ENCODE measurements at places on chromosomes 3 and 15.
A peak's percentile ranks its signal among the peaks of the same experiment; 100 is the strongest.

GRCh38 chr15:44662478-44663409, 718 bp downstream of the SPG11 start:
- DNase-seq: peak; percentile 37

DNA sequence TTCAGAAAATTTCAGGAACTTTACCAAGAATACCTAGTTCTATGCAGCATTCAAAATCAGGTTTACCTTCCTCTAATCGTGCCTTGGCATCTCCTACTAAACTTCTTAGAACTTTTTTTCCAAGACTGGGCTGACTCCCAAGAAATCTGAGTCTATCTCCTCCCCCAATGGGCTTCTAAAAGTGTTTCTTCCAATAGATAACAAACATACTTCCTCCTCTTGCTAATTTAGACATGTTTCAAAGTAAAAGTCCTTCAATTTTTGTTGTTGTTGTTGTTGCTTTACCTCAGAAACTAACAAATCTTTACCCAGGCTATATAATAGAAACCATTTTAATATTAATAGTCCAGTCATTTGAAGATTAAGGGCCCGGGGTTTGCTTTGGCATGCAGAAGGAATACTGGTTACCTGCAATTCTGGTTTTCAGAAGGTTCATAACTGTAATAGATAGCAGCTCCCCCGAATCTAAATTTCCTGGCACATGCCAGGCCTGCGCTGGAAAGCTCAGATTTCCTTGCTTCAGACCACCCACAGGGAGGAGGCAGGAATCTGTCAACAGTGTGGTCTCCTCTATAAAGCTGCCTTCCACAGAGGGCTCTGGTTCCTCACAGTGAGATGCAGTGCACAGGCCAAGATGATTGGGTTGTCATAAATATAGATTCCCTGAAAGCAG, 188.7 kb downstream of the THRB start:
- DNase-seq: no peak

- DNase-seq: no peak
Observed at GRCh38 chr15:42279234-42279723, 6.0 kb upstream of the TMEM87A start.

- no peak for DNase-seq
Observed at GRCh38 chr15:87403973-87404372, 852.6 kb downstream of the NTRK3 start.

GRCh38 chr15:35179739-35180138, 94.6 kb upstream of the NANOGP8 start:
- no peak for DNase-seq
